ELR (cell line): ENCODE measurements at places on chromosomes 7 and 10.

- DNase-seq, result no peak
These were observed 43.0 kb upstream of the GRM3 start for GRCh38 chr7:86600506-86601290.

GRCh38 chr7:43516581-43517342 lies 66.1 kb upstream of the STK17A start:
- DNase-seq, result peak; percentile 56

- DNase-seq, result no peak
These were observed 22.6 kb downstream of the CYP2C18 start for GRCh38 chr10:94706089-94706488.

- no peak for DNase-seq
These were observed 311.6 kb downstream of the CCDC3 start for GRCh38 chr10:12689893-12690292.

- DNase-seq, result no peak
These were observed 86.2 kb downstream of the GLRX3 start for GRCh38 chr10:130222381-130222780.

GRCh38 chr10:59265141-59265540 lies 88.7 kb downstream of the PHYHIPL start:
- DNase-seq, result no peak

GRCh38 chr7:95623788-95624187 lies 27.5 kb upstream of the PDK4 start:
- DNase-seq, result no peak

DNA sequence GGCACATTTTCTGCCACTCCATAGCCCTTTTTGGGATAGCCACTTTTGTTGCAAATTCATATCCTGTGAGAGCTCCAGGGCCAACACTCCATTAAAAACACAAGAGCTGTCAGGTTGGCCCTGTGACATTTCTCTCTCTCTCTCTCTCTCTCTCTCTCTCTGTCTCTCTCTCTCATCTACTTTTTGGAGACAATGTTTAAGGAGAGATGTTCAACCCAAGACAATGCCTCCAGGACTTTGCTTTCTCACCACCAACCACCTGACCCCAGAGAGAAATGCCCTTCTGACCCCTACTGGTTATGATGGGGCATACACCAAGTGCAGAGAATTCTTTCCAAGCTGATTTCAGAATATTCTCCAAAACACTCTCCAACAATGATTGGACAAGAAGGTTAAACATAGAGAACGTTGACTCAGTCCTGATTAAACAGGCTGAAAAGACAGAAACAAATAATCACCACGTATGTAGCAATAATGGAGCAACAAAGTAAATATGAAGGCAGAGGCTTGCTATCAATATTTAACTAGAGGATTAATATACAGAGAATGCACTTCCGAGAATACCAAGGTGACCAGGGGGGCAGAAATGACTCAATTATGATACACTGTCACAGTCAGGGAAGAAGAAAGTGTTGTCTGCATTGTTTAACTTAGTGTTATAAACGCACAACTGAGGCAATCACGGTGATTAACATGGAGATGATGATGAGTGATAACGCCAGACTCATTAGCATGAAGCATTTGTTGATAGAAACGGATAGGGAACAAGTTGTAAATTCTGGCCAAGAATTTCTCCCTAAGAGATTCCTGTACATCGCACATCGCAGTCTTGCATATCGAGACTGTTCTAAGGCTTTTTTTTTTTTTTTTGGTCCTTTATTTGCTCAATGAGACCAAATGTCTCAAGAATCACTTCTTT lies 178.5 kb downstream of the NRP1 start:
- DNase-seq, result peak; percentile 86

- no peak for DNase-seq
These were observed 25.0 kb downstream of the RTKN2 start for GRCh38 chr10:62243647-62243997.

DNA sequence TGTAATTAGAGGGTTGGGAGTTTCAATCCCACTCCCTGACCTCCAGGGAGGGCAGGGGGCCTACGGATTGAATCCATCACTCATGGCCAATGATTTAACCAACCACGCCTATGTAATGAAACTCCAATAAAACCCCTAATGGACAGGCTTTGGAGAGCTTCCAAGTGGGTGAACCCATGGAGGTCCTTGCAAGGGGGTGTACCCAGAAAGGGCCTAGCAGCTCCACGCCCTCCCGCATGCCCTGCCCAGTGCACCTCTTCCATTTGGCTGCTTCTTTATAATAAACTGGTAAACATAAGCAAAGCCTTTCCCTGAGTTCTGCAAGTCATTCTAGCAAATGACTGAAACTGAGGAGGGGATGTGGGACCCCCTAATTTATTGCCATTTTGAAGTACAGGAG lies 280.1 kb downstream of the FRMD4A start:
- DNase-seq, result no peak

GRCh38 chr7:140638173-140638791 lies 2.3 kb downstream of the DENND2A start:
- DNase-seq, result peak; percentile 40

DNA sequence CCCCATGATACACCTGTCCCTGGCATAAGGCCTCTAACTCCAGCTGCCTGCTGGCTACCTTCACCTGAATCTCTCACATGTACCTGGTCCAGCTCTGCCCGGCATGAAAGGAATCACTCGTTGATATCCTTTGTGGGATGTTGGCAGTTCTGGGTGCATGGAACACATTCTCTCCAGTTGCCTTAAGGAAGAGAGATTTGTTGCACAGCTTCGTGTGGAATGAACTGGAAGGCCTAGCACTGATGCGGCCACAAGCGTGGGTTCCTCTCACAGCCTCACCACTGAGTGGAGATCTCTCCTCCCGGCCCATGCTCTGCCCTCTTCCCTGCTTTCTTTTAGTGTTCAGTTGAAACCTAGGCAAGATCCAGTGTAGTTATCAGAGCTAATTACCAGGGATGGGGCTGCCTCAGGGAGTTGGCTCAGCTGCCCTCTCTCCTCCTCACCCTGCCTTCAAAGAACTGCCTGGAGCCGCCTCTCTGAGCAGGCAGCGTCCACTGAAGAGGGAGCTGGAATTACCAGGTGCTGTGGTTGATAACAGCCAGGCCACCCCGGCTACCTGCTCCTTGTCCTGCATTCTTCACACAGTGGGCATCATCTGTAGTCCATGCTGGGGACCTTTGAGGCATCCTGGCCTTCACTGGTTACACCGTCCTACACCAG lies 194.3 kb downstream of the CCDC3 start:
- DNase-seq, result no peak

DNA sequence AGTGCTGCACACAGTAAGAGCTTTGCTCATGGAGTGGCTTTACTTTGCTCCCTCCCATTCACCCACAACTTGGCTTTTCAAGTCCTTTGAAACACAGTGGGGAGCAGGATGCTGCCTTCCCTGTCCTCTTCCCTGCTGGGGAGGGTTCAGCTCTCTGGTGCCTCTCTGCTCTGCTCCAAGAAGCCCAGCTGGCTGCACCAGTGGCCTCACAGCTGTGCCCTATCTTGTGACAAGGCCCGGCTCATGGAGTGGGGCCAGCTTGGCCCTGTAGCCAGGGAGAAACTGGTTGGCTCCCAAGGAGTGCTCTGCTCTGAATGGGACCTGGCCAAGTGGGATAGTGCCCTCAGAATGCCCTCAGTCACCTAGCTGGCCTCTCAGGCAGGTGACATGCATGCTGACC lies 212.3 kb upstream of the ZMIZ1 start:
- no peak for DNase-seq

GRCh38 chr7:123643495-123644441 lies 11.9 kb upstream of the LMOD2 start:
- DNase-seq, result peak; percentile 62

DNA sequence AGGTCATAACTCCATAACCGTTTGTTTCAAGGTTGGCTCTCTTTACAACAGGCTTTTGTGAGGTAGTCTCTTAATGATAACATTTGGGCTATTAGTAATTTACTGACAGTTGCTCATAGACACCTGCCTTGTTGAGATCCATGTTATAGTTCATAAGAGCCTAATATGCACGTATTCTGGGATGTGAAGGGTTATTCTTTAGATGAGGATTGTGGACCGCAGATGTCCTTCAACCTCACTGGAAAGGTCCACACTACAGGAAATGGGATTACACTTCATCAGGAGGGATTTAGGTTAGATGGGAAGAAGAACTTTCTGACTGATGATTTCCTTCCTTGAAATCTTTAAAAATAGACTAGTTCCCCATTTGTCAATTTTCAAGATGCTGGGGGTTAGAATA lies 62.8 kb downstream of the SAMD9 start:
- no peak for DNase-seq
